ENCODE measurements at places on chromosomes 11 and 22.

GRCh38 chr11:43268786-43269185 is 43.0 kb upstream of the API5 start:
- DNase-seq = no peak

DNA sequence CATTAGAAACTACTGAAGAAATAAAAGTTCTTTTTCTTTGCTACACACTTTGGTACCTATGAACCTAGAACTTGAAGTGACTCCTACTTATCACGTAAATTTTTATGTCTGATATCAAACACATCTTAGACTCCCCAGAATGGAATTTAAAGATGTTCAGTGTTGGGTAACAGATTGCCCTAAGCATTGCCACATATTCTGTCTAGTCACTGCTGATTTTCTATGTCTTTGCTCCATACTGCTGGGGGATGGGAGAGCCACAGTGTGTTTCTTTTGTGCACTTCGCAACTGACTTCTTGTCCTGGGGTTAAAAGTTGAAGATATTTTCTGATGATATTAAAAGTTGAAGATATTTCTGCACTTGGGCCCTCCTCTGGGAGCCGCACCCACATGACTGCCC is 19.4 kb upstream of the MYO18B start:
- no peak for DNase-seq

GRCh38 chr11:60077216-60077817 is 11.1 kb upstream of the MS4A2 start:
- peak; percentile 77 for DNase-seq

GRCh38 chr11:64925536-64926436 is 1.3 kb downstream of the PPP2R5B start:
- no peak for DNase-seq

DNA sequence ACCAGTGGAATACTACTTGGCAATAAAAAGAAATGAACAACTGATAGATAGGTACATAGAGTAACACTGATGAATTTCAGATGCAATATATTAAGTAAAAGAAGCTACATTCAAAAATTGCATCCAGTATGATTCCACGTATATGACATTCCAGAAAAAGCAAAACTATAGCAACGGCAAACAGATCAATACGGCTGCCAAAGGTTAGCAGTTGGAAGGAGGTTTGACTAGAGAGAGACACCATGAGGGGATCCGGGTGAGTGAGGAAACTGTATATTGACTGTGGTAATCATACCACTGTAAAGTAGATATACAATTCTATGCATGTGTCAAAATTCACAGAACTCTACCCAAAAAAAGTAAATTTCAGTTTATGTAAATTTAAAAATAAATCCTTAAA is 28.7 kb downstream of the CADM1 start:
- DNase-seq = no peak

GRCh38 chr11:128716661-128717210 is 22.9 kb downstream of the FLI1 start:
- DNase-seq = no peak

DNA sequence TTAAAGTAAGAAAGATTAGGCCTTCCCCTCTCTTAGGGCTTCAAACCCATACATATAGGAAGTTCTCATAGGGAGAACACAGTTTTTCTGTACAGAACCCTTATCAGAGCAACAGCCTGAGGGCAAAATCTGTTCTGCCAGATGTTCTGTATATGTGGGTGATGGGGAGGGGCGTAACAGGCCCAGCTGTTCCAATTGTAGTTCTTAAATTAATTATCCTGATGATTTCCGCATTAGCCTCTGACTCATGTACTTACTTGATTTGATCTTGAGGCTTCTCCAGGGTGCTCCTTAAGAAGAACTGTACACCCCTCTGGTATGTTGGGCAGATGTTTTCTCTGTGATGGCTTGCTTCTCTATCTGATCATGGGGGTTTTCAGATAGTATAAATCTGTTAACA is 123.1 kb upstream of the C11orf87 start:
- DNase-seq = no peak

Measured in MV-4-11 (cell line).